ENCODE measurements at places on chromosomes 5 and 9.
A peak's percentile ranks its signal among the peaks of the same experiment; 100 is the strongest.

GRCh38 chr9:113343732-113344231 is 3.7 kb upstream of the WDR31 start:
- no peak for DNase-seq

DNA sequence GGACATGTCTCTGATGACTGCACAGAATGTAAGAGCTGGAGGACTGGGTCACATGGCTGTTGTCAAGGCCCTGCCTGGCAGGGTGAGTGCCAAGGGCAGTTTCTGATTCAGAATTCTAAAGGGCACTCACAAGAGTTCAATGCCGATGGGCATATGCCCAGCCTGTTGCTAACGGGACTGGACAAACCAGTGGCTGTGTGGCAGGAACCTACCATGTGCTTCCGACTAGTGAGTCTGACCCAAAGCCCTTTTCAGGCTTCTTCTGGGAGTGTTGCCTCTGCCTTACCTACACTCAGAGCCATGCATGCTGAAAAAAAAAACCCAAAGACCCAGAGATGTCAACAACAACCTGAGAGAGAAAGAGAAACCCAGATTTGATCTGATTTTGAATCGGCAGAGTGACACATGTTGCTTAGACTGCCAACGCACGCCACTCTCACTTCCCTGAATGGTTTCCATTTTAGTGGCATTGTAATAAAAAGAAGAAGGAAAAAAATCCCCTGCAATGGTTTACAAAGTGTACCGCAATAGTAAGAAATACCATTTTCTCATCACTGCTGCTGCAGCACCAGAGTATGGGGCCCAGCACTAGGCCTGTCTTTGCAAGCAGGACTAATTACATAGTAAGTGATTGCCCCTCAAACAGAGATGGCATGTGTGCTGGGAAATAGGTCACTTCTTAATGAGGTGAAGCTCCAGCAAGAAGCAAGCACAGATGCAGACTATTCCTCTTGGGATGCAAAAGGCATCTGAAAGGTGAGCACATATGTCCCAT is 194.3 kb downstream of the PALM2AKAP2 start:
- DNase-seq, result peak; percentile 32

GRCh38 chr9:36149197-36149596 is 12.7 kb downstream of the GLIPR2 start:
- DNase-seq, result no peak

DNA sequence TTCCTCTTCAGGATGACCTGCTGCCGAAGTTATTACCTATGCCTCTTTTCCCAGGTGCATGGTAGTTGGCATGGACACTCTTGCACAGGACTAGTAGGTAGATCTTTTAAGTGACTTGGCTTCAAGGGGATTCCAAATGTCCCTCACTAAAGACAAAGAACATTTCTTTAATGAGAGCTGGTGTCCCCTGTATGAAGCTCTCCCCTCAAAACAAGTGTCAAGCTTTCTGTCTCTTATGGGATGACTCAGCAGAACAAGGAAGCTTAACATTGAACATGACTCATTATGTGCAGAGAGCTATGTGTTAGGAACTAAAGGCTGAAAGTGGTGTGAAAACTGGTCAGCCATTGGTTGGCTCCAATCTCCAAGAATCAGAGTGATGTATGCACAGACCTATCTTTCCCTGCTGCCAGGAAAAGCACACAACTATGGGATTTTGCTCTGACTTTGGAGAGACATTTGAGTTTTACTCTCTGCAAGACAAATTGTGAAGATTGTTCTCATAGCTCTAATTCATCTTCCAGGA is 120.5 kb downstream of the PRDM6 start:
- no peak for DNase-seq

DNA sequence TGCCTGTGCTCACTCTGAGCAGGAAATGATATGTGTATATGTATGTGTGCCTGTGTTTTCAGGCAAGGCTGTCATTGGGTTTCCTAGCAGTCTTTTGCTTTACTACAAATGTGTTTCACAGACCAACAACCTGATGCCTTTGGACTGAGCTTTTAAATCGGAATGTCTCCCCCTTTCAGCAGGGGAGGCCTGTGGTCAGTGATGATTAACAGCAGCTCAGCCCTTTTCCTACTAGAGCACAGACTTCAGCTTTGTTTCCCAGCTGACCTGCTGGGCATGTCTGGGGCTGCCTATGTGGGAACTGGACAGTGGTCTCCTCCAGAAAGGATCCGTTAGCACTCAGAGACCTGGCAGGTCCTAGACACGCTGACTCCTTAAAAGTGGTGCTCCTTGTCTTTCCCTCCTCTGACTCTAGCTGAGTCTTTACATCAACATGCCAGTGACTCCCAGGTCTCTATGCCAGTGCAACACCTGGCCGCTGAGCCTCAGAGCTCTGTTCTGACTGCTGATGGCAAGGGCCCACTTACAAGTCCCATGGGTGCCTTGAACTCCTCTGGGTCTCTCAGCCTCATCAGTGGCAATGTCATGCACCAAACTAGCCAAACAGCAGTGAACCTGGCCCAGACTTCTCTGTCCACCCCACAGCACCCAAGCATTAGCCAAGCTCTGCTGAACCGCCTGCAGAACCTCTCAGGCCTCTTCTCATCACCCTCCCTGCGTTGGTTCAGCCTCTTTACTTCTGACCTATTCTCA is 7.7 kb downstream of the MACROH2A1 start:
- no peak for DNase-seq

- no peak for DNase-seq
Measured at GRCh38 chr9:128011071-128011817, 30.5 kb upstream of the EEIG1 start.

DNA sequence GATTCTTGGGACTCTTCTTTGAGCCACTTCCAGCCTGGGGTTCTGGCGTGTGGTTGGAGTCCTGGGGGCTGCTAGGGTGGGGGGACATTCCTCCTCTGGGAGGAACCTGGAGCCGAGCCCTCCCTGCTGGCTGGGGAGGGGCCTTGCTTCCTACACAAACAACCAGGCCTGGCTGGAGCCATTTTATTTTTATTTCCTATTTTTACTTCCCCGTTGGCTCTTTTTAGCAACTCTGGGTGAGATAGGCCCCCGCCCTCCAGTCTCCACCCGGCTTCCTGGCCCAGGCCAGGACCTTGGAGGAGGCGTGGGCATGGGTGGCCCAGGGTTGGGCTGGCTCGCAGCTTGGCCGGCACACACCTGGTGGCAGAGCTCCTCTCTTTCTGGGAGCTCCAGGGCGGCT is 15.1 kb downstream of the RXRA start:
- DNase-seq, result no peak

DNA sequence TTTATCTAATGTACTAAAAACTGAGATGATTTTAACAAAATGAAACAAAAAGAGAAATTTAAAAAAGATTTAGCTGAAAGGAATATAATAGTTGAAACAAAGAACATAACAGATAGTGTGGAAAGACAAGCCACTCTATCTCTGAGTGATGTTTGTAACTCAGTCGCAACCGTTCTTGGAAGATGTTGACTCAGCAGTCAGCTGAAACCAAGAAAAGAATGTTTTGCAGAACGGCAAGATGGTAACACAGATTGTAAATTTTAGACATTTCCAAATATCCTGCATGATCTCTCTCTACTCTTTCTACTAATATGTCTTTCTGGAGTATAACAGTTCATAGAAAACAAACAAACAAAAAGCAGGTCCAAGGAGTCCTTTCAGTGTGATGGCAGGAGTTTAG is 746.1 kb upstream of the CDH6 start:
- no peak for DNase-seq

DNA sequence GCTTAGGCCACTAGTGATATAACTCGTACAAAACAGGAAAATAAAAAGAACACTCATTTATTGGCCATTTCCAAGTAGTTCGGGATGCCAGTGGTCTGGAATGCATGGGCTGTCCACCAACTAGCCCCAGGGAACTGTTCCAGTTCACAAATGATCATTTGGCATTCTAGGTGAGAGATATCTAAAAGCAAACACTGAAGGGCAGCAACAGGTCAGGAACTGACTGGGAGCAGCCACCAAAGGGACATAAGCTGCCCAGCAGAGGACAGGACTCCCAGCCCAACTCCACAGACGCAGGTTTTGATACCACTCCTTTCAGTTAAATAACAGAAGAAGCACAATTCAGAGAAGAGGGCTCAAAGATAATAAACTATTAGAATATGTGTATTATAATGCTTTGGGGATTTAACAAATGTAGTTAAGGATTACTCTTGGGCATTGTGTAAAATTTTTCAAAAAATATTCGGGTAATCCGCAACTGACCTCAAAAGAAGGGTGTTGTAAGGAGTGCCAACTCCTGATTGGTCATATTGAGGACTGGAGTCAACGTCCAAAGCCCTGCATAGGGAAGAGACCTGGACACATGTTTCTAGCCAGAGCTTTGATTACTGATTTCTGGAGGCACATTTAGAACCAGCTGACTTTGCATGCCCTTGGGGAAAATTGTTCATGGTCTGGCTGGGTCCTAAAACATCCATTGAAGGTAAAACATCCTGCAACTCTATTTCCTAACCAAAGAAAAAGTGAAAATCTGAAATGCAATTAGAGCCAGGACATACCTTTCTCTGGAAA is 320.0 kb downstream of the DNAH5 start:
- no peak for DNase-seq

- no peak for DNase-seq
Measured at GRCh38 chr5:66234241-66234640, 90.1 kb downstream of the SREK1 start.

GRCh38 chr9:79581794-79582193 is 10.0 kb downstream of the TLE4 start:
- DNase-seq, result no peak

- no peak for DNase-seq
Measured at GRCh38 chr9:14066831-14067230, 247.1 kb downstream of the NFIB start.

DNA sequence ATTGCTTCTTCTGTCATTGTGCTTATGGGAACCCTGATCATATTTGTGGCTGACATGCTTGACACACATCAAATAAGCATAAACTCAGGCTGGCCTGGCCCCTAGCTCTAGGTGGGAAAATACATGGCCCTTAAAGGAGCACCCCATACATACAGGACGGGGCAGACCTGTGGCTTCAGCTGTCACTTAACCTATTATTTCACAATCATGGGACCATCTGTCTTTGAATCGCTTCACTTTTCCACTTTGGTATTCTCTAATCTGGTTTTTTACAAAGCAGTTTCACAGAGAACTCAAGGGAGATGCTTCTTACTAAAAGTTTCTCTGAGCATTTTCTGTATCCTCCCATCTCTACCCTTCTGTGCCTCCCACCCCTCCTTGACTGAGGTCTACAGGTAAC is 34.6 kb upstream of the LRRTM2 start:
- no peak for DNase-seq

GRCh38 chr5:108728566-108729241 is 19.0 kb upstream of the FER start:
- peak; percentile 37 for DNase-seq

GRCh38 chr9:92324431-92324830 is 719 bp downstream of the NOL8 start:
- DNase-seq, result no peak

- DNase-seq, result no peak
Measured at GRCh38 chr9:4102078-4102477, 197.8 kb downstream of the GLIS3 start.

GRCh38 chr5:178740181-178740557 is 9.7 kb upstream of the ZNF354A start:
- DNase-seq, result no peak

- no peak for DNase-seq
Measured at GRCh38 chr5:37717613-37718431, 122.0 kb downstream of the GDNF start.

GRCh38 chr9:37496020-37496419 is 10.3 kb downstream of the POLR1E start:
- no peak for DNase-seq

GRCh38 chr9:127611603-127611898 is 526 bp upstream of the STXBP1 start:
- DNase-seq, result no peak

DNA sequence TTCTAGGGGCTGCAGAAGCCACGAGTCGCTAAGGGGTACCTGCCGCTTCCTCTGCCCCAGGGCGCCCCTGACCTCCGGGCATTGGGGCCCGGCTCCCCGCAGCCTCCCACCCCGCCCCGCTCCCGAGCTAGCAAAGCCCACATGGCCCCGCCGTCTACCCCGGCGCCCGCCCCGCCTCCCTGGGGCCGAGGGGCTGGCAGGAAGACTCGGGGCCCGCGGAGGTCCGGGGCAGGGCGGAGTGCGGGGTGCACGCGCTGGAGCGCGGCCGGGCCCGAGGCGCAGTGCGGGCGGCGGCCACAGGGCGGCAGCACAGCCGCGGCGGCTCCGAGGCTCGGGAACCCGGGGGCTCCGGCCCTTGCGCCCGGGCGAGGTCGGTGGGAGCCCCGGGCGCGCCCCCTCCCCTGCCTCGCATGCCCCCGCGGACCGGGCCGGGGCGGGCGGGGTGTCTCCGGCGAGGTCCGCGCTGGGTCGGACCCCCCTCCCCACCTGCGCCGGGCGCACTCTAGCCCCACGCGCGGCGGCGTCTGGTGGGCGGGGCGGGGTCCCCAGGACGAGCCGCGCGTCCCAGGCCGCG is 6.7 kb downstream of the NRARP start:
- peak; percentile 75 for DNase-seq

DNA sequence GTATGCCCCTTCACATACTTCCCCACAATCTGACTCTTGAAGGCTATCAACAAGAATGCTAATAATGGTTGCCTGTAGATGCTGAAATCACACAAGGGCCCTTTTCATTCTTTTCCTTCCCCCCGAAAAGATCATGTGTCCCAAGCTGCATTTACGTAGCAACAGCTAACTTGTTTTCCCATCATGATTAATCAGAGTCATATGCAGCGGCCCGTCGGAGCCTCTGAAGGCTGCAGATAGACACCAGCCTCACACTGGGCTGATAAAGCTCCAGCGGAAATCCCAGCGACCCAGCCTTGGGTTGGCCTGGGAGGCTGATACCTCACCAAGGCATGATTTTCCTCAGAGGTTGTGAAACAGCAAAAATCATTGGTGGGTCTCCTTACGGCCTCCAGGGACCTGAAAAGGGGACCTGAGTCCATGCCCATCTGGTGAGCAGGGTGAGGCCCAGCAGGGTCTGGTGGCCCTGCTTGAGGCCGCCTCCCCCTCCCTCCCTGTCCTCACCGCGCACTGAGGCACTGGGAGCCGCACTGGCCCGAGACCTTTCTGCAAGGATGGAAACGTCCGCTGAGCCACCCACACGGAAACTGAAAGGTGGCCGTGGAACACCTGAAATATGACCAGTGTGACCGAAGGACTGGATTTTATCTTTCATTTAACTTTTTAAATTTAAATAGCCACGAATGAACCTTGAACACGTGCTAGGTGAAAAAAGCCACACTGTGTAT is 114.2 kb upstream of the PHYKPL start:
- DNase-seq, result no peak

- no peak for DNase-seq
Measured at GRCh38 chr5:10725636-10726035, 35.4 kb downstream of the DAP start.

GRCh38 chr9:95044731-95045508 is 272.6 kb downstream of the FANCC start:
- DNase-seq, result no peak

DNA sequence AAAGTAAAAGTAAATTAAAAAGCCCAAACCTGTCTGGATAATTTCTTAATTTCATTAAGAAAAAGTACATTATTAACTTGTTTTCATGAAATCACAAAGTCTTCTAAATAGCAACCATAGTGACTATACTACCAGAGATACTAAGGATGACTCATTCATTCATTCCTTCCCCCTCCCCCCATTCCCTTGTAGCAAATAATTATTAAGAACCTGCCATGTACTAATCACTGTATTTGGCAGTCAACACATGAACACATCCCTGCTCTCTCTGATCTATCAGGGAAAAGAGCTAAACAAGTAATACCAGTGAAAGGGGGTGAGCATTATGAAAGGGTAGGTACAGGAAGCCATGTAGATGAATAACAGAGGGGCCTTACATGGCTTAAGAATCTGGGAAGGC is 203.9 kb downstream of the CWC27 start:
- no peak for DNase-seq

GRCh38 chr5:92222449-92222848 is 839.3 kb upstream of the ARRDC3 start:
- no peak for DNase-seq

Measured in natural killer cell (primary cell).